ENCODE measurements at places on chromosomes 3 and 15. TPM values are rescaled to one million over a fixed set of nuclear protein-coding genes. Genes with fewer than 3 reads are reported as not detected.

Gene KY
- not detected for total RNA-seq

DNA sequence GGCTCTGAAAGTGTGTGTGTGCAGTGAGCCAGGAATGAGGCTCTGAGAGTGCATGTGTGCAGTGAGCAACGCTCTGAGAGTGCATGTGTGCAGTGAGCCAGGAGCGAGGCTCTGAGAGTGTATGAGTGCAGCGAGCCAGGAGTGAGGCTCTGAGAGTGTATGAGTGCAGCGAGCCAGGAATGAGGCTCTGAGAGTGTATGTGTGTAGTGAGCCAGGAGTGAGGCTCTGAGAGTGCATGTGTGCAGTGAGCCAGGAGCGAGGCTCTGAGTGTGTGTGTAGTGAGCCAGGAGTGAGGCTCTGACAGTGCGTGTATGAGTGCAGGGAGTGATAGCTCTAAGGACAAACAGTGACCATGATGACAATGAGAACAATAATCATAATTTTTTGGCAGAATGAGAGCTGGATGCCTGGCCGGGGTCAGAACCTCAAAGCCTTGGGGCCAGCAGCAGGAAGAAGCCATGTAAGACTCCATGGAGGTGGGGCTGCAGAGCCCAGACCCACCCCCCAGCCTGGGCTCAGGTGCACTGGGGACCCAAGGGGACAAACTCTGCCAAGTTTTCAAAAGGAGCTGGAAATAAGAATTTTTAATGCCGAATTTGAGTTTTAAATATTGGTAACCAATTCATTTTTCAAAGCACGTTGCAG, 85.7 kb upstream of the PRR20G start:
- ATAC-seq: no peak

- ATAC-seq: no peak
These were observed 93.0 kb upstream of the C3orf80 start for GRCh38 chr3:160132226-160132625.

- ATAC-seq: no peak
These were observed 79.3 kb upstream of the POLG start for GRCh38 chr15:89413877-89414276.

GRCh38 chr15:92885224-92886041, 14.7 kb upstream of the CHD2 start:
- ATAC-seq: no peak

Gene B3GALNT1
- total RNA-seq: 5.2 TPM

Gene KLHL6
- total RNA-seq: 0.76 TPM

Gene NFKBIZ
- 56.3 TPM for total RNA-seq

GRCh38 chr15:56934269-56934668, 15.8 kb downstream of the TCF12 start:
- ATAC-seq: peak; percentile 55

GRCh38 chr3:38165722-38166387, 518 bp downstream of the OXSR1 start:
- ATAC-seq: peak; percentile 33

- ATAC-seq: no peak
These were observed 882 bp downstream of the GXYLT2 start for GRCh38 chr3:72888546-72889309.

DNA sequence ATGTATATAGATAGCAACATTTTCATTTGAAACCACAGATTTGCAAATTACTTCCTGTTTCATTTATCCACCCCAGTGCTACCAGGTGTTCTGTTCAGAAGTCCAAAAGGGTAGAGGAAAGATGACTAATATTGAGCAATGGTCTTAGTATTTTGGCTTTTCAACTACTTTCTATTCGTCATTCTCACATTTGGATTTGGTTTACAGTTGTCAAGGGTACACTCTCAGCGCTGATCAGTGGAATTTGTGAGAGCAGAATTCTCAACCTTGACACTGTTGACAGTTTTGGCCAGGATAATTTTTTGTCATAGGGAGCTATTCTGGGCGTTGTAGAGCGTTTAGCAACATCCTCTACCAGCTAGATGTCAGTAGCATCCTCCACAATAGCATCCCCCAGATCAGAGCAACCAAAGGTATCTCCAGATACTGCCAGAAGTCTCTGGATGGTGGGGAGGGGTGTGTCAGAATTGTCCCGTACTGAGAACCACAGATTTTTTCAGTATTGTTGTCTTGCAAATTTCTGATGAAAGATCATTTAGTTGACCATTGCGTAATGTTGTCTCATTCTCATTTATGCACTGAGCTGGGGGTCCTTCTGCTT, 4.2 kb downstream of the HMCES start:
- no peak for ATAC-seq

Gene PRRT3
- 0.56 TPM for total RNA-seq

GRCh38 chr3:72442759-72443158, 405.5 kb downstream of the SHQ1 start:
- ATAC-seq: no peak

Gene HYAL2
- 30.7 TPM for total RNA-seq

- ATAC-seq: no peak
These were observed 310.4 kb downstream of the RYR3 start for GRCh38 chr15:33621141-33621540.

GRCh38 chr3:27085829-27086730, 283.1 kb downstream of the NEK10 start:
- no peak for ATAC-seq

- ATAC-seq: no peak
These were observed 23.5 kb upstream of the ELP6 start for GRCh38 chr3:47536967-47537366.

GRCh38 chr3:185094697-185095096, 58.2 kb downstream of the C3orf70 start:
- no peak for ATAC-seq

Gene TNFSF10
- total RNA-seq: 40.2 TPM

Gene WDR93
- not detected for total RNA-seq

DNA sequence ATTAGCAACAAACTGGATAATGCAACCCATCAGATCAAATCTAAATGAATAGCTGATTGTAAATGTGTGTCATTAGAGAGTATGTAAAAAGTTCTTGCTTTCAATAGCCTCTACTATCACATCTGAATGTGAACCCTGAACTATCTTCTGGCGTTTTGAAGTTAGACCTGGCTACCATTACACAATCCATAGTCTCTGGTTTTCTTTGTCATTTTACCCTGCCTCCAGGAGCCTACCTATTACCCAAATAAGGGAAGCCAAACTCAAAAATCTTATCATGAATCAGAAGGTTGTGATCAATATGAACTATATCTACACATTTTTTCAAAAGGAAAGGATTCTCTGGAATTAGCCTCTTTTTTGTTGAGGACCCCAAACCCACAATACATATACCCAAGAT, 31.8 kb downstream of the PCYT1A start:
- no peak for ATAC-seq

Gene STRA6
- total RNA-seq: 1.5 TPM

GRCh38 chr3:79558943-79559342, 208.9 kb downstream of the ROBO1 start:
- no peak for ATAC-seq

Gene ISY1
- total RNA-seq: 24.9 TPM

Gene GOLGA8J
- 0.20 TPM for total RNA-seq

Gene CX3CR1
- 0.84 TPM for total RNA-seq

- peak; percentile 55 for ATAC-seq
These were observed 38.1 kb downstream of the SRGAP3 start for GRCh38 chr3:9211155-9211950.

- no peak for ATAC-seq
These were observed 113.5 kb upstream of the IL12A start for GRCh38 chr3:159875116-159875515.

DNA sequence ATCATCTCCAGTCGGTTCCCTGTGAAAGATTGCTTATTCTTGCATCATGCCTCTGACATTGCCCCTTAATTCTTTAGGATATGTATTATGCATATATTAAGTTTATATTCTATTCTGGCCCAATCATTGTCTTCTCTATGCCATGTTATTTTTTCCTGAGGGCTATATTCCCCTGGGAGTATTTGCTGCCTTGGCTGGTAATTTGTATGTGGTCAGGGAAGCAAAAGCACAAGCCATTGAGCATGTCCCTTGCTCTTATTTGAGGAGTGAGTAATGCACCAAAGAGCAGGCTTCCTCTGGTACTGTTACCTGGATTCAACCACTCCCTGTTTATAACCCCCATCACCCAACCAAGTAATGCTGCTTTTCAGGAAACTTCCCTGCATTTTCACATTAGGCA, 36.3 kb downstream of the STAC start:
- ATAC-seq: no peak

DNA sequence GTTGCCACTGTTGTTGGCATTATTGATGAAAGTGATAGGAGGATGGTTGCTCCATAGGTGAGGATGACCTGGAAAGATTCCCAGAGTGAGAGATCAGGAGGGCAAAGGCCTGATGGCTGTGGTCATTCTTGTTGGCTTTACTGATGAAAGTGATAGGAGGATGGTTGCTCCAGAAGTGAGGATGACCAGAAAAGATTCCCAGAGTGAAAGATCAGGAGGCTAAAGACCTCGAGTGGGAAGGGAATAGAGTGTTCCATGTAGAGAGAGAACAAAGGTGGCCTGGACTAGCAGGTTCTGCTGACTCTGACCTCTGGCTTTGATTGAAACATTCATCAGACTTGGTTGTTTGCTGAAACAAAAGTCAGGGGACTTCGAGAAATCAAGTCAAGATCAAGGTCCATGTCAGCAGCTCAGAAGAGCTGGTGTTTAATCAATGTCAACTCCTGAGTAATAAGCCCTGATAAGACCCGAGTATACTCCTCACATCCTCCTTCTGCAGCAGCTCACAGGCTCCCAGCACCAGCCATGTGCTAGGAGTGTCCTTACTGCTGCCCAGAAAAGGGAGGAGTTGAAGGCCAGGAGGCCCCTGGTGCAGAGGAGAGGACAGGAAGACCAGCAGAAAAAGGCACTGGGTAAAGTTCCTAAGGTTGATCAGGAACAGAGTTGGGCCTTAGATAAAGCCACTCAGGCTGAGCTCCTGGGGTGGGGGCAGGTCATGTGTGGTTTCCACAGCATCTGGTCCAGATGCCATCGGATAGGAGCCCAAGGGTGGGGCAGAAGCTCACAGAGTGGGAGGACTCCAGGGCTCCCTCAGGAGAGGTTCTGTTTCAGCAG, 19.9 kb downstream of the CYP8B1 start:
- ATAC-seq: no peak

GRCh38 chr15:59632714-59633113, 21.1 kb downstream of the GCNT3 start:
- ATAC-seq: no peak

- peak; percentile 67 for ATAC-seq
These were observed at the start of gene SPESP1 for GRCh38 chr15:68930268-68931022. SPESP1 (plus strand) TSS chr15:68930525; CDS start chr15:68930654, 129 bp downstream.

GRCh38 chr3:67941433-67942030, 287.1 kb upstream of the SUCLG2 start:
- ATAC-seq: no peak

Gene SLC27A2
- total RNA-seq: 0.92 TPM

- no peak for ATAC-seq
These were observed 5.4 kb upstream of the HEG1 start for GRCh38 chr3:125061170-125061569.

GRCh38 chr3:154121701-154122551, 736 bp downstream of the ARHGEF26 start:
- ATAC-seq: peak; percentile 61

DNA sequence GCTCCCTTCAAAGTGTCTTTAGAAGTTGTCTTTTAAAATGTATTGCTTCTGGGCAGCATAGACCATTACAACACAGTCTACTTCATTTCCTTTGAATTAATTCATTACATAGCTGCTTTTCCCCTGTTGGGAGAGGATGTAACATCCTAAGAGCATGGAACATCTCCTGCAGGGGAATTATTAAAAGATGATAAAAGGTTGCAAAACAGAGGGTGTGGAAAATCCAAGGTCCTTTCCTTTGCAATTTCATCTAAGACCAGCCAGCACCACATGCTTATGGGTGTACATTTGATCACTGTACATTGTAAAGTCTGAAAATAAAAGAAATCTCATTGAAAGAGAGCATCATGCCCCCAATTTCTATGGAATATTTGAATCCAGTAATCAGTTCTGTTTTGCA, 57.4 kb downstream of the TIPARP start:
- ATAC-seq: no peak

DNA sequence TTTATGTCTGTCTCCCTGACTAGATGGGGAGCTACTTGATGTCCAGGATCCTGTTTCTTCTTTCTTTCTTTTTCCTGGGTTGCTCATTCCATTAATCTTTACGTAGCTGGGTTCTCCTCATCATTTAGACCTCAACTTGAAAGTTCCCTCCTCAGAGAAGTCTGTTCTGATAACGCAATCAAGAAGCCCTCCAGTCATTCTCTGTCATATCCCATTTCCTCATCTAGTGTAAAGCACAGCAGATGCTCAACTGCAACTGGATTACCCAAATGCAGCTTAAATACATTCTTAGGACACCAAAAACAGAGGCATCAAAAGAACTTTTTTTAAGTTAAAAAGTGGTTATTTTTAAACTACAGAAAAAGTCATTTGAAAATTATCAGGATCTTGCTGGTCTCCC, 51.7 kb upstream of the ST3GAL6 start:
- no peak for ATAC-seq

Gene IL5RA
- not detected for total RNA-seq

DNA sequence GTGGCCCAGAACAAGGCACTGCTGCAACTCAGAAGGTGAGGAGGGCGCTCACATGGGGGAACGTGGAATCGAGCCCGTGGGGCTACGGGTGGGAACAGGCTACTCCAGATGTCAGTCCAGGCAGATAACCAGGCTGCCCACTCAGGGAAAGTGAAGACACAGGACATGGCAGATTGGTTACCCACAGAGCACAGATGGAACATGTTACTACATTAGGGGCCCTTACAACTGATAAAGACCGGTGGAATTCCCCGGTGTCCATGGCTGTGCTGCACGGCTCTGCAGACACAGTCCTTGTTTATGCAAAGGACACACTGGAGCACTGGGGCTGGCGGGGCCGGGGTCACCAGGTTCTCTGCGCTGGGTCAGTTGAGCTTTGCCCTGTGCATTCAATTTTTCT, 36.9 kb downstream of the PCSK6 start:
- no peak for ATAC-seq

Gene RASGRP1
- 21.2 TPM for total RNA-seq

- ATAC-seq: peak; percentile 9
These were observed 588 bp downstream of the SLC6A1 start for GRCh38 chr3:10992943-10993728.

DNA sequence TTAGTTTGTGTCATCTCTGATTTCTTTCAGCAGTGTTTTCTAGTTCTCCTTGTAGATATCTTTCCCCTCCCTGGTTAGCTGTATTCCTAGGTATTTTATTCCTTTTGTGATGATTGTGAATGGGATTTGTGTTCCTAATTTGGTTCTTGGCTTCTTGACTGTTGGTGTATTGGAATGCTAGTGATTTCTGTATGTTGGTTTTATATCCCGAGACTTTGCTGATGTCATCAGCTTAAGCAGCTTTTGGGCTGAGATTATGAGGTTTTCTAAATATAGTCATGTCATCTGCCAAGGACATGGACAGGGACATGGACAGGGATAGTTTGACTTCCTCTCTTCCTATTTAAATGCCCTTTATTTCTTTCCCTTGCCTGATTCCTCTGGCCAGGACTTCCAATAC, 35.8 kb downstream of the MYO9A start:
- ATAC-seq: no peak

DNA sequence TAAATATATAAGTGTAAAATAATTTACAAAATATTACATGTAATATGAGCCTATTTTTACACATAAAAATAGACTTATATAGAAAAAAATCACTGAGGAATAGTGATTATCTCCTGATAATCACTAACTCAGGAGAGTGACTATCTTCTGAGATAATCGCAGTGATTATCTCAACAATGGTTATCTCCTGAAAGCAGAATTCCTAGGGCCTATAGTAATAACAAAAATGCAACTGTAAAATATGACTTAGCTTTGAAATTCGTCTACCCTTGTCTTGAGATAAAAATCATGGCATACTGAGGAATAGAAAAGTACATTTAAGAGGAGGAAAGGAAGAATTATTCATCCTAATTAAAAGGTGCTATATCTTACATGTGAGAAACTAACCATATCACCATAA, 117.0 kb upstream of the ASB14 start:
- no peak for ATAC-seq

- no peak for ATAC-seq
These were observed 147.7 kb downstream of the WNT5A start for GRCh38 chr3:55339390-55339789.

Measured in esophagus mucosa (tissue), 1 donor.